Osteocyte (in vitro differentiated cells): ENCODE measurements at places on chromosomes 2 and 18. TPM values are rescaled to one million over a fixed set of nuclear protein-coding genes. Genes with fewer than 3 reads are reported as not detected.
A peak's percentile ranks its signal among the peaks of the same experiment; 100 is the strongest.

- DNase-seq: peak; percentile 1
Measured at GRCh38 chr18:76546088-76546435, 51.0 kb upstream of the ZNF516 start.

Gene NPAS2
- total RNA-seq: 16.6 and 21.4 TPM in 2 replicates

Gene PLGLB1
- total RNA-seq: 3.3 and 4.4 TPM in 2 replicates

GRCh38 chr18:28176948-28177827, at the start of gene CDH2:
TSS of gene CDH2 (minus strand) at chr18:28177130. CDS start at chr18:28177022, 108 bp downstream.
- peak; percentile 90 for DNase-seq

GRCh38 chr2:66539452-66539851, 104.5 kb downstream of the MEIS1 start:
- no peak for DNase-seq

Gene NXPH2
- total RNA-seq: not detected in 2 replicates

Gene SLC5A7
- total RNA-seq: not detected in 2 replicates

- no peak for DNase-seq
Measured at GRCh38 chr2:36849265-36849664, 117.1 kb downstream of the STRN start.
